Activated T-helper 17 cell treated with anti-CD3 and anti-CD28 coated beads, Interleukin-2, amount 50 U/mL, for 72 hours (primary cell): ENCODE measurements at places on chromosomes 4 and X. TPM values are rescaled to one million over a fixed set of nuclear protein-coding genes. Genes with fewer than 3 reads are reported as not detected.

The ART3 gene
- total RNA-seq = 1.6 TPM

The BEX2 gene
- 4.8 TPM for total RNA-seq

The HGFAC gene
- not detected for total RNA-seq

The RNF128 gene
- not detected for total RNA-seq

The SLC16A2 gene
- 1.5 TPM for total RNA-seq

The AFAP1 gene
- total RNA-seq = 20.1 TPM

The TMEM31 gene
- total RNA-seq = not detected

The SULT1B1 gene
- 0.45 TPM for total RNA-seq

The CDK16 gene
- 58.3 TPM for total RNA-seq

The STOX2 gene
- total RNA-seq = not detected
